Stimulated activated CD4-positive, alpha-beta T cell treated with anti-CD3 and anti-CD28 coated beads, Interleukin-1b, Interleukin-23, amount 100 ng/mL, for 1 hour (primary cell): ENCODE measurements at places on chromosomes 5 and 9.

GRCh38 chr9:93592008-93592642 is 15.7 kb downstream of the PHF2 start:
- no peak for DNase-seq

GRCh38 chr9:110153431-110153830 is 54.5 kb downstream of the C9orf152 start:
- no peak for DNase-seq

DNA sequence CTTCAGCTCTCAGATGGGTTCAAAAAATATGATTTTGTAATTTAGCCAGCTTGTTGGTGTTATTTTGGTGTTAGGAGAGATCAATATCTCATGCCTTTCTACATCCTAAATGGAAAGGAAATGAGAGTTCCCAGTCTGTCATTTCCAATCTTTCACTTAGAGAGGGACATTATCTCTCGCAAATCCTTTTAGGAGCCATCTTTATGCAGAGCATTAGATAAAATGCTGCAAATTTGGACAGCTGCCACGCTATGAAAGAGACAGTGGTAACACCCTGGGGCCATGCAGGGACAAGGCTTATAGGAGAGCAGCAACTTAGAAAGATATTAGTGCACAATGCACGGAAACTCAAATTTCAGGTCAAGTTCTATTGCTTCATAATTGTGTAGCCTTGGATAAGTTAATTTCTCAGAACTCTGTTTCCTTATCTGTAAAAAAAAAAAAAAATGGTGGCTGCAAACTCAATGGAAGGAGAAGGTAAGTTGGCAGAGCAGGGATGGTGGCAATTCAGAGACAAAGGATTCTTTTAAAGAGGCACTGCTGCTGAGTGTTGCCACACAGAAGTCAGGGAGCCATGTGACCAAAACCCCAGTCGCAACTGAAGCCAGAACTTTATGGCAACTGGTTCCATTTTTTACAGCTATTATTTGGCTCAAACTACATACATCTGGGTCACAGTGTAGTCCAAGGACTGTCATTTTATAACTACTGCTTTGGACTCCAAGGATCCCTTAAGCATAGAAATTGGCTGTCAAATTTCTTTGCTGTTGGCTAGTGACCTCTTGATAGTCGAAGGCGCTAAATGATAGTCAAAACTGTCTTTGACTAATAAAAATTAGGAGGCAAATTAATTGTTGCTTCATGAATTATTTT is 210.2 kb downstream of the FRMD3 start:
- DNase-seq = no peak

- no peak for DNase-seq
Measured at GRCh38 chr9:113542006-113542405, 78.5 kb downstream of the RGS3 start.

- peak; percentile 24 for DNase-seq
Measured at GRCh38 chr9:121369595-121370265, at the start of gene STOM. Gene STOM (minus strand): TSS chr9:121370250. CDS start chr9:121370187, 63 bp downstream.

GRCh38 chr9:123087359-123087888 is 54.0 kb downstream of the GPR21 start:
- no peak for DNase-seq

DNA sequence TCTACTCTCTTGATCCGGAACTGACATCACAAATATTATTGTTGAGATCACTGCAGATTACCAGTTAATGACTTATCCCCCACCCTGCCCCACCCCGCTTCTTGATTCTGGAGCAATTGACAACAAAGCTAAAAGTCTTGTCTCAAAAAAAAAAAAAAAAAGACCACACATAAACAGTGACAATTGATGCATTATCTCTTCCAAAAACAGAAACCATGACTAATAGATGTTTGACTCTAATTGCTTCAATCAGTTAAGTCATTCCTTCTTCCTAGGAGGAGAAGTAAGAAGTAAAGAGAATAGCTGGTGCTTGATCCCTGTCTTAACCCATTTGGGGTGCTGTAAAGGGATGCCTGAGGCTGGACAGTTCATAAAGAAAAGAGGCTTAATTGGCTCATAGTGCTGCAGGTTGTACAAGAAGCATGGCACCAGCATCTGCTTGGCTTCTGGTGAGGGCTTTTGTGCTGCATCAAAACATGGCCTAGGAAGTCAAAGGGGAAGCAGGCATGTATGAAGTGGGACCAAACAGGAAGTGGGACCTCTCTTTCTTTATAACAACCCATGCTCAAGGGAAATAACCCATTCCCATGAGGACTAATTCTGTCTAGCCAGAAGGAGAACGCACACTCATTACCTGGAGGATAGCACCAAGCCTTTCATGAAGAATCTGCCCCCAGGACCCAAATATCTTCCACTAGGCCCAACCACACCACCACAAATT is 158.7 kb downstream of the TMEM167A start:
- DNase-seq = no peak

- no peak for DNase-seq
Measured at GRCh38 chr9:134854541-134854981, 26.0 kb upstream of the FCN2 start.

DNA sequence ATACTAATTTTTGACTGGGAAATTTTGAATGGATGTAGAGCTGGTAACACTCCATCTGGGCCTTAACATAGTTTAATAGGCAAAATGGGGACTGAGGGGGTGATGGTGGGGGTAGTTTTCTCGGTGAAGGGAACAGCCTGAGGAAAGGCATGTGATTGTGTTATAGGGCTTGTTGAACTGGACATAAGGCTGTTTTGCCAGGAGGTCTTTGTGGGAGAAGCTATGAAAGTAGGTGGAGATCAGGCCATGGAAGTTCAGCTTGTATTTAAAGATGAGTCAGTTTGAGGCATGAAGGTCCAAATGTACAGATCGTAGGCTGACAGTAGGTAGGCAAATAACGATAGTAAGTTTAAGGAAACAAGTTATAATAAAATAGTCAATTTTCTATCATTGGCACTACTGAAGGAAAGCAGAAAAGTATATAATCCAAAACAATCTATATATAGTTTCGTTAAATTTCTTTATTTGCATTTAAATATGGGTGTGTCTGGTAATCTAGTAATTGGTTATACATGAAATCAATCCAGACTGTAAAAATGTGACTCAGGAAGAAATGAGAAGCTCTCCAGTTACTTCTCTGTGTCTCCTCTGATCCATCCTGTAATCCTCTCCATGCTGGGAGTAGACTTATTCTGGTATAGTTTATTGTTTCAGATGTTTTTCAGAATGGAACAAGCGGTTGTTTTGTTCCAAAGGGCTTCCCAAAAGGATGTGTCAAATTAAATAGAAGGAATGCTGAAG is 2.8 kb downstream of the CSNK1G3 start:
- DNase-seq = no peak

- no peak for DNase-seq
Measured at GRCh38 chr5:145500710-145501109, 334.4 kb downstream of the PRELID2 start.

- no peak for DNase-seq
Measured at GRCh38 chr5:22779499-22779898, 73.6 kb downstream of the CDH12 start.

DNA sequence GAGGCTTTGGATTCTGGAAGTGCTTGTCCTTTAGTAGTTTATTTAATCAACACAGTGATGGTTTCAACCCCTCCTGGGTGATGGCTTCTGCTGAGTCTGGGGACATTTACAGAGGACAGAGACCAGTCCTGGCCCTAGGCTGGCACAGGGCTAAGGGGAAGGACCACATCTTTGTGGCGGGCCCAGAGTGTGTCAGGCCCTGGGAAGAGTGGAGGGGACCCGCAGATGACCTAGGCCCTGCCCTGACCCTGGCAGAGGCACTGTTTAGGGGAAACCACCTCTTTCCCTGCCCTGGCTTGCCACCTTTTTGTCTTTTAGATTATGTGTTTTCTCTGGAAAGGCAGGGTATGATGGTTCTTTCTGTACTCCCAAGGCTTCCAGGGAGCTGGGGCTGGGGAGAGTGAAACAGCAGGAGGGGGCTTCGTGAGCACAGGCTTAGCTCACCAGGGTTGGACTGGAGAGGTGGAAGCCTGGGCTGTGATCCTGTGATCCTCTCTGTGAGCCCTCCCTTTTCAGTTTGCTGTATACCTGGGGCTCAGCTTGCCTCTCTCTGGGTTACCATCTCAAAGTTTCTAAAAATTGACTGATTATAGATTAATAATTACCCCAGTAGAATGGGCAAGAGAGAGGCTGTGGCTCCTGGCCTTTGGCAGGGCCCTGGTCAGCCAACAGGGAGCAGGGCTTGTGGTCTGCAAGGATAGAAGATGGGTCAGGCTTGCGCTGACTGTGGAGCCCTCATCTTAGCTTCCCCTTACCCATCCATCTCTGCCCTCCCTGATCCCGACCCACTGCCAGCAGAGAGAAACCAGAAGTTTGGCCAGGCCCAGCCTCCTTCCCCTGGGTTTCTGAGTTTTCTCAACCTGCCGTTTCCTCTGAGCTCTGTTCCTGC is 1.7 kb upstream of the SYNPO start:
- no peak for DNase-seq

DNA sequence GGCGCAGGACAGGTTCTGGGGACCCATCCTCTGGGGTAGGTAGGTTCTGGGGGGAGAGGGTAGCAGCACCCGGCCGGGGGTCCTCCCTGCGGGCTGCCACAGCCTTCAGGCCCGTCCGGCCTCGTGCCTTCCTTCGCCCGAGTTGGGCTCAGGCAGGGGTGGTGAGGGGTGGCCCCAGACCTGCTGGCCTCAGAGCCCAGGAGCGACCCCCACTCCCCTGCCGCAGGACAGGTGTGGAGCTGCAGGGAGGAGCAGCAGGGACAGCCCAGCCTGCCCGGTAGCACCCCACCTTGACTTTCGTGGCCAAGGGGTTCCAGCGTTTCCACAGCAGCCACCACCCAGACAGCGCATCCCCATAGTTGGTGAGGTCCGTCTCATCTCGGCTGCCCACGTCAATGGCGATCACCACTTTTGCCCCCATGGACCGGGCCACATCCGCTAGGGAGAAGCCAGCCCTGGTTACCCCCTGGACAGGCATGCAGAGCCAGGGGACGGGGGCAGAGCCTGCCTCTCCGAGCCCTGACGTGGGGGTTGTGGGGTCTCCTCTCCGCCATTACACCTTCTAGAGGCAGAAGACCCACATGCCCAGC is 3.4 kb upstream of the NSMF start:
- no peak for DNase-seq

DNA sequence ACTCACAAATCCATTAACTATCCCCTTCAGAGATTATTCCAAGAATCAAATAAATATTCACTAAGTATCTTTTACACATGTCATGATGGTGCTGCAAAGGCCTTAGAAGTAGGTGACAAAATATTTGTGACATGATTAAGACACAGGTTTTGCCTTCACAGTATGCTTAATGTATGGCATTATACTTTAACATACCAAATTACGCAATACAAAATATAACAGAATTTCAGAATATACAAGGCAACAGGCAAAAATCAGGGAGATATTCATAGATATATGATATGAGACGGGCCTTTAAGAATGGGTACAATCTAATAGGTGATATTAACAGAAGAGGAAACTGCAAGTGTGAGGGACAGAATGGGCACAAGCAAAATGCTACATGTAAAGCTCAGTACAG is 41.6 kb downstream of the CAAP1 start:
- no peak for DNase-seq

DNA sequence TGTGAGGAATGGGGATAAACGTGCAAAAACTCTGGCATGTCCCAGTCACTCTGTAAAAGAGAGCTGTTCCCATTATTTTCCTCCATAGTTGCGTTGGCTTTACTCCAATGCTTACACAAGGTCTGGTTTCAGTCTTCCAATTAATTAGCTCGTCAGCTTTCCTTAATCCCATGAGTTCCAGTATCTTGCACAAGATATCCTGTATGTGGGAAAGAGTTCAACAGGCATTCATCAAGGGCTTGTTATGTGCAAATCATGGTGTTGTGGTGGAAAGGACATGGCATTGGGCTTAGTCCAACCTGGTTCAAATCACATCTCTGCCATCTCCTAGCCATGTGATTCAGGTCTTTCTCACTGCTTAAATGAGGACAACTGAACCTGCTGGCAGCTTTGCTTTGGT is 77.5 kb upstream of the PANK3 start:
- DNase-seq = no peak

- DNase-seq = no peak
Measured at GRCh38 chr5:154117930-154118329, 72.6 kb upstream of the GALNT10 start.

DNA sequence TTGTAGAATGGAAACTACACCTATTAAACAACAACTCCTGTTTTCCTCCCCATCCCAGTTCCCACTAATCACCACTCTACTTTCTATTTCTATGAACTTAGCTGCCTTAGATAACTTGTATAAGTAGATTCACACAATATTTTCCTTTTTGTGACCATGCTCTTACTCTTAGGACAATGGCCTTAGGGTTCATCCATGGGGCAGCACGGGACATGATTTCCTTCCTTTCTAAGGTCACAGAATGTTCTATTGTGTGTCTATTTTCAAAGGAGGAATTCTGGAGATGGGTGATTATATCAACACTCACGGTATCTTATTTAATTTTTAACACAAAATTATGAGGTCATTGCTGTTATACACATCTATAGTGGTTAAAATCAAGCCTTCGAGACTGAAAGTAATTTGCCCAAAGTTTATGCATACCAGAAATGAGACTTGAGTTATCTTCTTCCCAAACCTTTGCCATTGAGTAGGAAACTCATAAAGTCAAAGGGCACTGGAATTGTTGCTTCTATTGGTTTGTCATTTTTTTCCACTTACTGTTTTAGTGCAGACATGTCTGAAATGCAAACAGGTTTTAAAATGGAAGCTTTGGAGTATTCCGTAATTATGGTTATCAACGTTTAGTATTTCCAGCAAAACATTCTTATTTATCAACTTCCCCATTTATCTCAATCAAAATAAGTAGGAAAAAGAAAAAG is 23.6 kb downstream of the CTSL start:
- DNase-seq = no peak
